ENCODE measurements at places on chromosomes 16 and 17.

DNA sequence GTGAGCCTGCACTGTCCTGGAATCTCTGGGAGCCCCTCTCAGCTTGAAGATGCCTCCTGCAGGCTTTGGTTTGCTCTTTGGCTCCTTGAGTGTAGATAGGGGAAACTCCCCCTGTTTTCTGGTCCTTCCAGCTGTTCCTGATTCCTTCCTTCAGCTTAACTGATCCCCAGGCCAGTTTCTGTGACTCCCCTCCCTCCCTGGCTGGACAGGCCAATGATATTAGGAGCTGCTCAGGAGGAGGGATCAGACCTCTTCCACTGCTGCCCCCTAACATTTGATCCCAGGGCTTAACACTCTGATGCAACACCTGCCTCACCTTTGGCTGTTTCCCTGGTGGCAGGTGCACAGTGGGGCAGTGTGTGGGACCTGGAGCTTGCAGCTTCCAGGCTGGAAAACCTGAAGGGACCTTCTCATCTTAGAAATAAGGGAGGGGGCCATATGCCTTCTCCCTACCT is at the start of gene TAC4:
TSS of gene TAC4 (minus strand) at position 51 of the 455 bp plus-strand sequence. CDS start 52 bp downstream, outside the sequence.
- no peak for DNase-seq

DNA sequence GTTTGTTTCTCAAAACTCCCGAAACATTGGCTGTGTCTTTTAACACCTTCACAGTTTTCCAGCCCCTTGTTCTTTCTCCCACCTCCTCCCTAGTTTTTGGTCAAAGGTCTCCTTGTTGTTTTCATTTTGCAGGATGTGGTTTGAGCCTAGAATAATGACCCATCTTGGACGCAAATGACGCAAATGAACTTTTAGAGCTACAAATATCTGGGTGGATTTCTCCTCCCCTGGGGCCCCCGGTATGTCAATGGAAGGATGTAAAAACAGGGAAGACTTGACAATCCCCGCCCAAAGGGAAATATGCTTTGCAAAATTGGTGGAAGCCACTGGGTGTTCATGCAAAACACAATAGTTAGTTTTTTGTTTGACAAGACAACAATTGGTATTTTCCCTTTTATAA is 236.0 kb upstream of the IRX3 start:
- DNase-seq = no peak

- no peak for DNase-seq
These were observed 20.5 kb downstream of the PLCD3 start for GRCh38 chr17:45111850-45112249.

- no peak for DNase-seq
These were observed 13.7 kb downstream of the LIMD2 start for GRCh38 chr17:63686138-63686685.

GRCh38 chr17:63641692-63642448 is 19.7 kb downstream of the MAP3K3 start:
- no peak for DNase-seq

- DNase-seq = no peak
These were observed 651.8 kb upstream of the GOT2 start for GRCh38 chr16:59385959-59386358.

DNA sequence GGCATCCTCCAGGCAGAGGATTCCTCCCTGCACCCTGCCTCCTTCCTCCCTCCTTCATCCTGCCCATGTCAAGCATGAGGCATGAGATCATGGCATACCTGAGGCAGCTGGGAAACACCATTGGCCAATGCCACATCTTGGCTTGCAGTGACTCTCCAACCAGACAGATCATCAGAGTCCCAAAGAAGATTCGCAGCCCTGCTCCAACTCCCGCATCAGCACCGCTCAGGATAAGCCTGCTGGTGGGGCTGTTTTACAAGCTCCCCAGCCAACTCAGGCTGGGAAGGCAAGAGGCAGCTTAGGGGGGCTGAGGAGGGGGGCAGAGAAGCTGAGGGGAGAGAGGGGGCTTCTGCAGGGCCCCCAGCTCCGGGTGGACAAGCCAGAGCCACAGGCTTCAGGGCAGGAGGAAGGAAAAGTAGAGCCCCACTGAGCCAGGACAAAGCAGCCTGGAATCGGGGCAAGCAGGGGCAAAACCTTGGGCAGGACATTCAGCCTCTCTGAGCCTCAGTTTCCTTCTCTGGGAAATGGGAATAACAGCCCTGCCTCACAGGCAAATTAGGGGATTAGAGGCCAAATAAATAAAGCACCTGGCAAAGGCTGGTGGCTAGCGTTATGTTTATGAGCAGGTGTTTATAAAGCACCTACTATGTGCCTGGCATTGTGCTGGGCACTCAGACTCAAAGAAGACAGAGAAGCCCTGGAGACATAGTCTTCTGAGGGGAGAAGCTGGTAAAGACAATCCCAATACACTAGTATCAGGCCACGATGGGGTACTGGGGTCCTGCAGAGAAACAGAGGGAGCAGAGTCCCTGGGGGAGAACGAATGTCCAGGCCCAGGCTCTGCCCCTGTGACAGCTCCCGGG is 88.1 kb downstream of the GOSR1 start:
- DNase-seq = no peak

- DNase-seq = no peak
These were observed 11.1 kb downstream of the KRT23 start for GRCh38 chr17:40926341-40926740.

DNA sequence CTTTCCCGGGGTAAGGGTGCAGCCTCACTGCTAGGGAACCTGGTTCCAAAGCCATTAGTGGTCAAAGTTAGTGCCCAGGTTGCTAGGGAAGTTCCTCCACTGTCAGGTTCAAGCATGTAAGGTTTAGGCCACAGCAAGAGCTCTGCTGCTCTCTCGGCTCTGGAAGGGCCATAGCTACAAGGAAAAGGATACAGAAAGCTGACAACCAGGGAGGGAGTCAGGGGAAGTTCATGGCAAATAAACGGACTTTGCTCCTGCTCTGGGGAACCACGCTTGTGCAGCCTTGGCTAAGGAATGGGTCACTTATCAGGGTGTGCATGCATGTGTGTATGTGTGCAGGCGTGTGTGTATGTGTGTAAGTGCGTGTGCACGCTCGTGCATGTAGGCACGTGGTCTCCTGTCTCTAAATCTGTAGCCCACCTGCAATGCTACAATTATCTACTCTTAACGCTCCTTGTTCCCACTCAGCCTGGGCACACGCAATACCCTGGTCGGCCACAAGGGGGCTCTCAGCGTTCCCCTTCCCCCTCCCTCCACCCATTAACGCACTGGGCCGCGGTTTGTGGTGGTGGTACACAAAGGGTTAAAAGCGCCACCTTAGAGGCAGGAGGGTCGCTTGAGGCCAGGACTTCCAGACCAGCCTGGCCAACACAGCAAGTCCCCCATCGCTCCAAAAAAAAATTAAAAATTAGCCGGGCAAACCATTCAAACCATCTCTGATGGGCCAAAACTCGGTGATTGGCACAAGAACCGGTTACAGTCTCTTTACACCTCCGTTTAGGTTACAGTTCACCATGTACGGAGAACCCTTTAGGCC is 48.4 kb upstream of the KDM8 start:
- DNase-seq = peak; percentile 35

- no peak for DNase-seq
These were observed 141.6 kb downstream of the HS3ST2 start for GRCh38 chr16:22955461-22956070.

GRCh38 chr17:5592382-5592781 is 8.1 kb upstream of the NLRP1 start:
- DNase-seq = no peak

GRCh38 chr17:75587675-75588595 is at the start of gene MYO15B:
MYO15B (plus strand) TSS chr17:75587800; CDS start chr17:75588058, 258 bp downstream.
- no peak for DNase-seq

DNA sequence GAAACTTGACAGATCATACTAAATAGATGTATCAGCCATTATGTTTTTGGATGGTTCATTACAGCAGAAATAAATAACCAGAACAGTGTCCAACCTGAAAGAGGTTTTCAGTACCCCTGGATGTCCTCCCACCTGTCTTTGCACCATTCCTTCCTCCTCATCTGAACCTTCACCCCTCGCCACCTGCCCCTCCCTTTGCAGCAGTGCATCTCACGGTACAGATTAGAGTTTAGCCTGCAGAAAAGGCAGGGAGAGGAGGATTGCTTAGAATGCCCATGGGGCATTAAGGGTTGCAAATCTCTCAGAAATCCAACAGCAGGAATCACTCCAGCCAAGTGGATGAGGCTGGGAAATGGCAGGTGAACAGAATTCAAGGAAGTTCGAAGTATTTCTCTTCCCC is 155.0 kb downstream of the HS3ST2 start:
- no peak for DNase-seq

GRCh38 chr17:83050651-83051395 is 28.6 kb upstream of the METRNL start:
- no peak for DNase-seq
